ENCODE measurements at places on chromosomes 3 and 15. TPM values are rescaled to one million over a fixed set of nuclear protein-coding genes. Genes with fewer than 3 reads are reported as not detected.
A peak's percentile ranks its signal among the peaks of the same experiment; 100 is the strongest.

- DNase-seq = no peak
Observed at GRCh38 chr15:93302080-93302765, 213.2 kb upstream of the RGMA start.

DNA sequence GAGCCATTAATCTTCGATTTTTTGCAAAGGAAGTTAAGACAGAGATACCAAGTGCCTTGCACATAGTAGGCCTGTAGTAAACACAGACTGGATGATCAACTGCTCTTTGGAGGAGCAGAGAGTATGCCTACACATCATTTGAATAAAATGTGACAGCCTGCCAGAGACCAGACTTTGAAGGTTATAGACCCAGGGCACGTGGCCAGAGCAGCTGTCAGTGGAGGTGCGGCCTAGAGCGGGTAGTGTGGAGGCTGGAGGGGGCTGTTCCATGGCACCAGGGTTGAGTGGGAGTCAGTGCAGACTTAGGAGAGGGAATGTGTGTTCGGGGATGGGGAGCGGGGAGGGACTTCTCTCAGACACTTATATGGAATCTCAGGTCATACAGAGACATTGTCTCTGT, 80.8 kb downstream of the SMAD3 start:
- DNase-seq = peak; percentile 43

DNA sequence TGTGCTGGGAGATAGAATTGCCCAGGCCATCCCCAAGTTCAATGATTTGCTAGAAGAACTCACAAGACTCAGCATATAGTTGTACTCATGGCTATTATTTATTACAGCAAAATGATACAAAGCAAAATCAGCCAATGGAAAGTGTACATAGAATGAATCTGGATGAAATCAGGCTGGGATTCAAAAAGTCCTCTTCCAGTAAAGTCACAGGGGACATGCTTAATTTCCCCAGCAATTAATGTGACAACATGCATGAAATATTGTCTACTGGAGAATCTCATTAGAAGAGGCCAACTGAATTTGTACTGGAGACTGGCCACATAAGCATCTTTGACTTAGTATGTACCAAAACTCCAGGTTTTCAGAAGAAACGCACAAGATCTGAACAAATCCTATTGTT, 1043.1 kb downstream of the NAALADL2 start:
- no peak for DNase-seq

DNA sequence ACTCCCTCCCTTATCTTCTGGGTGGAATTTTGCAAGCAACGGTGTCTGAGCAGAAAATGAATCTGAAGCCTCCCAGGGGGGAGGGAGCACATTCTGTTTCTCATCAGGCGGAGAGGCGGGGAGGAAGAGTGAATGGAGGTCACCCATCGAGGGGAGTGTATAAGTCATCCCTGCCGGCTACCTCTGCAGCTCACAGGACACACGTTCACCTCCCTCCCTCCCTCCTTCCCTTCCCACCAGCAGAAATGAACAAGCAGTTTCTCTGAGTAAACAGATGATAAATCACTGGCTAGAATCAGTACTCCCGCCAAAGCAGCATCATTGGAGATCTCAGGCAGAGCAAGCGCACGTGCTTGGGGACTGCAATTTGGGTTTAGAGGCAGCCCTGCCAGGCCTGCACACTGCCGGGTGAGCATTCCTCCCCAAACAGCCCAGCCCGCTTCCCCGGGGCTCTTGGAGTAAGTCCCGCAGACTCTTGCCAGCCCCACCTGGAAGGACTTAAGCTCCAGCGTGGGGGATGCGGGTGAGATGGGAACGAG, 38.3 kb downstream of the CPN2 start:
- DNase-seq = peak; percentile 20

Gene IL12A
- total RNA-seq = not detected

Gene CHRD
- total RNA-seq = 47.1 TPM
